ENCODE measurements at places on chromosomes 3 and 15. TPM values are rescaled to one million over a fixed set of nuclear protein-coding genes. Genes with fewer than 3 reads are reported as not detected.

DNA sequence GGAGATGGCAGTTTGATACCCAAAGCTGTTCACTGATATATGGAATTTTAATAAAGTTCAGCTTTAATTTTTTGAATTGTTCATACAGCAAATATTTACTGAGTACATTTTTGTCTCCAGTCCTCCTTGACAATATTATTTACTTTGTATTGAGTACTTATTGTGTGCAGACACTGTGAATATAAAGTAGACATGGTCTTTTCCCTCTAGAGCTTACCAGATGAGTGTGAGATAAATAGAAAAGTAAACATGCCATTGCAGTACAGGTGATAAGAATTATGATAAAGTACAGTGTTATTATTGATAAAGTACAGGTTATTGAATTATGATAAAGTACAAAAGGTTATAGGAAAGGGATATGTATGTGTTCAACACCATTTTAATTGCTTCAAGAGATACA, 2.1 kb downstream of the UBA5 start:
- no peak for DNase-seq

GRCh38 chr15:92130906-92131305, 262.8 kb upstream of the ST8SIA2 start:
- DNase-seq: no peak

The TRH gene
- 111 TPM for total RNA-seq

GRCh38 chr15:70196372-70197316, 98.9 kb upstream of the TLE3 start:
- peak; percentile 97 for DNase-seq

DNA sequence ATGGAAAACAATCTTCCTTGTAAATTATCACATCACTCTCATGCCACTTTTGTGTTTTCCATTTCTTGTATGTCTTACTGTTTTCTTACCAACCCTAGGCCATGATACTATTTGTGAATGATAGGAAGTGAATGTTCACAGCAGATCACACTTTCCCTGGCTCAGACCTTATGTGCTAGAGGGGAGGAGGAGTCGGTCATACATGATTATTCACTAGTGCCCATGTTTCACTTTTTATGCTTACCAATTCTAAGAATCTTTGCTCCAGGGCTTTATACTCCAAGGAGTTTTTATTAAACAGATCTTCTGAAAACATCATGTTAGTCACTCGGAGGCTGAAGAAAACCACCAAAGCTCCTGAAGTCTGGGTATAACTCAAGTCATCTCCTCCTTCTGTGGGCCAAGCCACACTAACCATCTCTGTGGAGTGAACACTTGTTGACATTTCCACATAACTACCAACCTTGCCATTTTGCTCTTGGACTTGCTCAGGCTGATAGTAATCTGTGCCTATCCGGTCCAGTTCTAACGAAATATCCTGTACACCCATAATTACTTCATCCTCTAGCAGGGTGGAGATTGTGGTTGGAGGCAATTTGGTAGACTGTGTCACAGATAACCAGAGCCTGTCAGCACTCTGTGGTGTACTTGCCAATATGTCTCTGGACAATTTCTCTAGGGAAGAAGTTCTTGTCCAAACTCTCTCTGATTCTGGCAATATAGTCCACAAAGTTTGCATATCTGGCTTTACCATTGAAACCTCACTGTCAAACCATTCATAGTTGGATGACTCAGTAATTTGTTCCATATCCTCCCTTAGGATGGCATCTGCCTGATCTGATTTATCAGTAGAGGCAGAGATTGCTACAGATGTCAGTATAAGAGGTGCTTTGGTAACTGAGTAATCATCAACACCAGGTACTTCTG, 76.8 kb downstream of the IMPG2 start:
- DNase-seq: no peak

The ECE2 gene
- not detected for total RNA-seq

DNA sequence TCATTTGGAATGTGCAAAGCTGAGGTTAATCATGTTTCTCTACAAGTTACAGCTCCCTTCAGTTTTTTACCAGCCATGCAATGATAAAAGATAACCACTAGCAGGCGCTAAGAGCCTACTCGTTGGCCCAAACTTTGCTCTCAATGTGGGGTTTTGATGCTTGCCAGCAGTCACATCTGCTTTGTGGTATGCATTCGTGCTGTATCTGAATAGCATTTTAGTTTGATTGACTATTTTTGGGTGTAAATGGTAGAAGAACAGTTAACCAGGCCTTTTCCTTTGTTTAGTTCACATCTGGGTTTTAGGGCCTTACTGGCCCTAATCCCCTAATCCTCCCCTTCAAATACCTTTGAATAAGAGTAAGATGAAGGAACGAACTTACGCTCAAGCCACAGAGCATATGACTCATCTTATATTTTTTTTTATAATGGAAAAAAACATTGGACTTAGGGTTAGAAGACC, 4.4 kb upstream of the CLDN11 start:
- DNase-seq: peak; percentile 91

GRCh38 chr3:131417751-131418150, 36.2 kb downstream of the NUDT16 start:
- no peak for DNase-seq

GRCh38 chr3:182713743-182714517, 79.4 kb upstream of the ATP11B start:
- peak; percentile 74 for DNase-seq

DNA sequence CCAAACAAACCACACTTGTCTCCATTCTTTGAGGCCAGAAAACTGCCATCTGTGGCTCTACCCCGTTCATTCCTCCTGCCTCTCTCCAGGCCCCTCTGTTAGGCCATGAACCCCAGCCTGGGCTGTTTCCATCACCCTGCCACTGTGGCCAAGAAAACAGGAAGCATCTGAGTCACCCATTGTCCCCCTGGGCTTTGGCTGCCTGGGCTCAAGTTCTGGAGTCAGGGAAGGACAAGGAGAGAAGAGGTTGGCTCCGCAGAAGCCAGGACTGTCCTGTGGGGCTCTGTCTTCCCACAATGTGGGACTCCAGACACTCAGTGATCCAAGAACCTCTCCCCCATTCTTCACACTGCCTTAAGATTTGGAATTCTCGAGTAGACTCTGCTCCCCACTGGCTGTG, 14.8 kb upstream of the LCTL start:
- peak; percentile 60 for DNase-seq

The C3orf33 gene
- 5.5 TPM for total RNA-seq

GRCh38 chr3:133932009-133932408, 36.3 kb upstream of the RAB6B start:
- DNase-seq: no peak

The DPPA2 gene
- not detected for total RNA-seq

DNA sequence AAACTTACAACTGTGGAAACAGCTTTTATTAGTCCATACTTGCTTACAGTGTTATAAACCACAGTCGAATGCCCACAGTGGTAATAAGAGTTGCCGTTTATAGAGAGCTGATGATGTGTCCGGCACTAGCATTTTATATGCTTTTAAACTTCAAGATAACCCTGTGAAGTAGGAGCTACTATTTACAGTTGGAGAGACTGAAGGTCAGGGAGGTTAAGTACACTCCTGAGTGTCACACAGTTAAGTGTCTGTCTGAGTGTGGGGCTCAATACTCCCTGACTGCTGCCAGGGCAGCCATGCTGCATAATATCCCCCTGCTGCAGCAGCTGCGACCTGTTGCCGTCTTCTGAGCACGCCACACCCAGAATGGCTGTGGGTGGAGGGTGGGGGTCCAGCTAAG, 89.9 kb upstream of the TNFAIP8L3 start:
- DNase-seq: no peak

DNA sequence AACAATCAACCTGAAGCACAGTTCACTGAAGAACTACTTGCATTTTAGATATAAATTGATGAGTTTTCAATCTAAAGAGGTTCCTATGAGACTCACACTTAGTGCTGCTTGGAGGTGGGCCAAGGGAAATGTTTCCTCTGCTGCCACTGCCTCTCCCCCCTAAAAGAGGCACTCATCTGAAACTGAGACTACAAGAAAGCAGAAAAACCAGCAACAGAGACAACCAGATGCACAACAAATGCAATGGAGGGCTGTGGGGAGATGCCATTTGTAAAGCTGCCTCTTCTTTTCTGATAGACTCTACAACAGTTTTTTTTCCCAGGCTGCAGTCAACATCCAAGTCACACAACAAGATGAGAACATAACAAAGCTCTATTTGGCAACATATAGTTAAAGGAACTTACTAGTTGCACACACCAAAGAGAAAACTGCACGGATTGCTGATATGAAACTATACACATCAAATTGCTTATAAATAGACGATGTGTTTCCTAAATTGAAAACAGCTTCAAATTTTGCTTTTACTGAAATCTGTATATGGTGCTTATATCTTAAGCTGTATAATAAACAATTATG, 11.0 kb downstream of the TSPAN3 start:
- peak; percentile 52 for DNase-seq

The ROPN1 gene
- not detected for total RNA-seq

The OR4F6 gene
- not detected for total RNA-seq

GRCh38 chr3:55085231-55085630, 157.4 kb upstream of the LRTM1 start:
- DNase-seq: no peak

GRCh38 chr15:73079565-73079964, 27.3 kb downstream of the NEO1 start:
- no peak for DNase-seq

GRCh38 chr3:164658125-164658524, 420.2 kb downstream of the SI start:
- DNase-seq: peak; percentile 2

DNA sequence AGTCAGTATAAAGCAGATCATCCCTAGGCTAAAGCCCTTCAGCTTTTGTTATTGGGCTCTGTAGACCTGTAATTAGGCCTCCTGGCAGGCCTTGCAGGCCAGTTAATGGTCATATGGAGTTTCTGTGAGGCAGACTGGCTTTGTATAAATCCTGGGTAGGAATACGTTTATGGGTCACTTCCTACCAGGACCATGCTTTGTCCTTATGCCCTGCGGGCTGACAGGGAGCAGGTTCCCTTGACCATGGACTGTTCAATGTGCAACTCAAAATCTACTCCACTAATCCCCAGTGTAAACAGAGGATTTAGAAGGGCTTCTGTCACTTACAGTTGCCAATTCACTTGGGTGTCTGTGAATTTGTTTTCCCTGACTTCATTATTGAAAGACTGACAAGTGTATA, 202.7 kb upstream of the MLF1 start:
- DNase-seq: no peak

The PRR20G gene
- total RNA-seq: not detected

GRCh38 chr3:176690083-176690869, 507.0 kb downstream of the TBL1XR1 start:
- DNase-seq: no peak

- DNase-seq: no peak
Measured at GRCh38 chr15:40892447-40893012, 1.7 kb upstream of the VPS18 start.

The COL6A5 gene
- not detected for total RNA-seq

The WDR76 gene
- 8.2 TPM for total RNA-seq

GRCh38 chr3:48748754-48749153, 31.7 kb upstream of the IP6K2 start:
- DNase-seq: no peak

DNA sequence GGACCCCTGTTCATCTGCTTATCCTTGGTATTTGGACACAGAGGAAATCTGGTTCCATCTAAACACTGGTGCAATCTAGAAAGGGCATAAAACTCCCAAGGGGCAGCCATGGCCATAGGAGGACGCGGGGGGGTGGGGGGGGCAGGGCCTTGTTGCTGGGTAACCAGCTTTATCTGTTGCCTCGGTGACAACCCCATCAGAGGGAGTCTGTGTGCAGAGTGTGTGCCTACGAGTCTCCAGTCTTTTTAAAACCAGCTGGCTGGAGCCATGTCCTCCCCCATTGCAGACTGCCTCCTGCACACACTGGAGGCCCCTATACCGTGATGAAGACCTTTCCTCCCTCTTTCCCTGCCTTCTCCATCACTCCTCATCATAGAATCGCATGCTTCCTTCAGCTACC, 26.4 kb upstream of the CORO2B start:
- no peak for DNase-seq

The KLF15 gene
- total RNA-seq: 9.5 TPM

DNA sequence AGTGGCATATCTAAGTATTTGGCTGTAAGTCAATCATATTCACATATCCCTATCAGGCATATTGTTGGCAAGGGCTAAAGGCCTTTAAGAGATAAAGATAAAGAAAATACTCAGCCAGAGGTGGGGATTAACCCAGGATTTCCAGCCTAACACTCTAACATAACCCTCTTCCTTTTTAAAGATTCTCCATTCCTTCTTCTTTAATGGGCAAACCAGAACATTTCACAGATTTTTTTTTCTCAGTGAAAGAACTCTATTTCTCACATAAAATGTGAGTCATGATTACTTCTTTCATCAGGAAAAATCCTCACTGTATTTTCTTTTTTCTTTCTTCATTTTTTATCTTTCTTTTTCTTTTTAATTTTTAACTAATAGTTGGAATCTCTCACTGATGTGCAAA, 200.4 kb downstream of the NR1D2 start:
- peak; percentile 20 for DNase-seq

The PLA2G4E gene
- total RNA-seq: 0.06 TPM

The SPRED1 gene
- 17.3 TPM for total RNA-seq

GRCh38 chr3:72189339-72189738, 404.4 kb upstream of the PROK2 start:
- DNase-seq: peak; percentile 21

- peak; percentile 50 for DNase-seq
Measured at GRCh38 chr15:99618941-99619411, 53.2 kb downstream of the MEF2A start.

- DNase-seq: no peak
Measured at GRCh38 chr15:70533931-70534742, 229.2 kb downstream of the UACA start.

GRCh38 chr3:30510596-30510995, 95.8 kb upstream of the TGFBR2 start:
- DNase-seq: no peak

The CA12 gene
- total RNA-seq: 0.04 TPM

- DNase-seq: no peak
Measured at GRCh38 chr15:80066912-80067311, 7.4 kb downstream of the ZFAND6 start.

GRCh38 chr3:193344486-193344885, 34.1 kb downstream of the ATP13A5 start:
- DNase-seq: no peak

The LRTM1 gene
- total RNA-seq: not detected

GRCh38 chr3:187665764-187666402, 4.3 kb downstream of the SST start:
- no peak for DNase-seq

DNA sequence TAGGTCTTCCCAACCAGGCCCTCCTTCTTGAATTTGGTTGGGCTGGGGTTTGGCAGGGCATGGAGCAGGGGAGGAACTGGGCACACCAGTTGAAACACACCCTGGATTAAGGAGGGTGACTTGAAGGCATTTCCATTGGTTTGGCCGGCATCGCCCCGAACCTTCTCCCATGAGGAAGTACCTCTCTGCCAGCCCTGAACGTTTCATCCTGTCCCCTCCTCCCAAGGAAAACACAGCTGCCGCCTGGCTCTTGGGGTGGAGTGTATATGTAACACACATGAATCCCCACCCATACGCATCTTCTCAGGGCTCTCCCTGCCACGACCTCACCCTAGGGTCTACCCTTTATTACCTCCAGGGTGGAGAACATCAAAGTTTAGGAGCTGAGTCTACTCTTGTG, 14.6 kb downstream of the UBAP1L start:
- DNase-seq: no peak

The BTLA gene
- total RNA-seq: not detected

The IL12A gene
- not detected for total RNA-seq

- DNase-seq: peak; percentile 9
Measured at GRCh38 chr3:143276592-143276991, 157.0 kb downstream of the CHST2 start.

The MRPS25 gene
- 42.1 TPM for total RNA-seq

The NRG4 gene
- total RNA-seq: 0.21 TPM

Data from cardiac muscle cell (in vitro differentiated cells and primary cell).